CD4-positive, alpha-beta T cell treated with Interleukin-21 for 1 hour (primary cell): ENCODE measurements at places on chromosomes 5 and 9.

DNA sequence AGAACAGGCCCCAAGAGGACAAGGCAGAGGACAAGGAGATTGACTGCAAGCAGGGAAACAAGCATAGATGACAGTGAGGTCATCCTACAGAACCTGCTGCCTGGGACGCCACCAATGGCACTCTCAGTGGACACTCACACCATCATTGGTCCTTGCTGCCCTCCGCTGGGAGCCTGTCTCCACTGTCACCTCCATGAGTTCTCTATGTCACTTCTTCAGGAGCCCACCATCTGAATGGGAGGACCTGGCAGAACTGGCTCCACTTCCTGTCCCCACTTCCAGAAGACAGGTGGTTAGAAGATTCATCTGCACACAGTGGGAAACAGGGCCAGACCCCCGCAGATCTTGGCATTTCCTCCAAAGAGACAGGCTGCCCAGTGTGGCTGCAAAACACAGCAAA lies 188.9 kb downstream of the HSD17B3 start:
- no peak for DNase-seq

DNA sequence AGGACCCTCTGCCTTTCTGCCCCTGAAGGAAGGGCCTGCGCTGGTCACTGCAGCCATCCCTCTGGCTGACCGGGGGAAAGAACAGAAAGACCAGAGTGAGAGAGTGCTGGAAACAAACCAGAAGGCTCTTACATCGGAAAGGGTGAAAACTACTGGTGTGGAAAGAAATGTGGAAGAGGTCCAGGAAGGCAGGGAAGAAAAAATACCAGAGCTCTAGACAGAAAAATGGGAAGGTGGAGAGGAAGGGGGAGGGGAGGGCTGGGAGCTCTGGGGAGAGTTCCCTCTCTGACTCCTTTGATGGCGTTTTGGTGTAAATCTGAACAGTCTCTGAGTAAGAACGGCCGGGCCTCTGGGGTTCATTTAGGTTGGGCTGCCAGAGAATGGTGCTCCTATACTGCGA lies 47.7 kb downstream of the COL23A1 start:
- DNase-seq = no peak

DNA sequence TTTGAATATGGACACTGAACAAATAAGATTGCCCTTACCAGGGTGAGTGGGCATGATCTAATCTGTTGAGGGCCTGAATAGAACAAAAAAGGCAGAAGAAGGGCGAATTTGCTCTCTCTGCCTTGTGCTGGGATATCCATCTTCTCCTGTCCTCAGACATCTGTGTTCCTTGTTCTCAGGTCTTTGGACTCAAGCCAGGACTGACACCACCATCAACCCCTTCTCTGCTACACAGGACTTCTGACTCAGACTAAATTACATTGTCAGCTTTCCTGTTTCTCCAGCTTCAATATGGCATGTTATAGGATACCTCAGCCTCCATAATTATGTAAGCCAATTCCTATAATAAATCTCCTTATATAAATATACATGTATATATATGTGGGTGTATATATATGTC lies 40.8 kb upstream of the SLCO6A1 start:
- no peak for DNase-seq

DNA sequence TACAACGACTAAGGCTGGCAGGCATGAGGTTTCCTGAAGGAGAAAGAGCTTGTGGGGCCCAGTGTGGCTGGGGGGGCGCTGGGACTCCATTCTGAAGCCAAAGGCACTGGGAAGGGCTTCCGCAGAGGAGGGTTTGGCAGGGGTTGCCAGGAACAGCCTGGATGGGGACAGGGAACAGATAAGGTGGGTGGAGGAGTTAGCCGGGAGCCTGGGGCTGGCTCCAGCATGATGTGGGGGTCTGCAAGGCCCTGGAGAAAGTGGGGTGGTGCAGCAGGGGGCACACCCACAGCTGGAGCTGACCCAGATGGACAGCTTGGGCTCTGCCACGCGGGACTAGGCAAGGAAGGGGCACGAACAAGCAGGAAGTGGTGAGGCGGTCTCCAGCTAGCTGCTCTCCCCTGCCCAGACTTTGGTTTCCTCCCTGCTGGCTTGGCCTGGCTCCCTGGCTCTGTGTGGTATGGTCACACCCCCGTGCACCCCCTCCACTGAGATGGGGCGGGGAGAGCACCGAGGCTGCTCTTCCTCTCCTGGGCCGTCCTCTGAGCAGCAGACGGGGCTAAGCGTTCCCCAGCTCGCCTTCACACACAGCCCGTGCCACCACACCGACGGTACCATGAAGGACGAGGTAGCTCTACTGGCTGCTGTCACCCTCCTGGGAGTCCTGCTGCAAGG lies at the start of gene LTC4S:
TSS of gene LTC4S (plus strand) at position 519 of the 672 bp plus-strand sequence. CDS start at position 614, 95 bp downstream.
- DNase-seq = peak; percentile 69

GRCh38 chr5:155091768-155092717 lies 78.5 kb downstream of the KIF4B start:
- DNase-seq = no peak

GRCh38 chr9:134626571-134627416 lies 14.8 kb upstream of the COL5A1 start:
- DNase-seq = no peak

DNA sequence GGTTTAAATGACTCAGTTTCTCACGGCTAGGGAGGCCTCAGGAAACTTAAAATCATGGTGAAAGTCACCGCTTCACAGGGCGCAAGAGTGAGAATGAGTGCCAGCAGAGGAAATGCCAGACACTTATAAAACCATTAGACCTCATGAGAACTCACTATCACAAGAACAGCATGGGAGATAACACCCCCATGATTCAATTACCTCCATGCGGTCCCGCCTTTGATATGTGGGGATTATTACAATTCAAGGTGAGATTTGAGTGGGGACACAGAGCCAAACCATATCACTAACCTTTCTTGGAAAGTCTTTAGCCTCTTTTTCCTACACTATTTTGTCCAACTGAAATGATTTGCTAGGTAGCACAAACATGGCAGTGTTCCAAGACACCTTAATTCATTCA lies 533.9 kb upstream of the NUDT12 start:
- DNase-seq = no peak

GRCh38 chr9:20570756-20571155 lies 51.5 kb downstream of the MLLT3 start:
- no peak for DNase-seq

GRCh38 chr5:93349613-93350012 lies 231.4 kb downstream of the NR2F1-AS1 start:
- DNase-seq = no peak

DNA sequence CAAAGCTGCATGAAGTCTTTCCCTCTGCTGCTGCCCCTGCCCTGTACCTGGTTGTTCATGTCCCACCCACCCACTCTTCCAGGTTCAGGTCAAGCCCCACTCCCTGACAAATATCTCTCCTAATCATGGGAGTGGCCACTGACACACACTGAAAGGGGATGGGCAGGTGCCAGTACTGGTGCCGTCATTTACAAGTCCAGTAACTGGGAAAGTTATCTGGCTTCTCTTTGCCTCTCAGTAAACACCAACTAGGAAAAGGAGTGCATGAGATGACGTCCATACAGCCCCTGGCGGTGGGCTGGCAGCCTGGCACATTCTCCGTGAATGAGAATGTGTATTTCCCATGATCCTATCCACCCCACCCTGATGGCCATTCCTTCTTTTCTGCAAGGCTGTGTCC lies 225.2 kb downstream of the FSTL4 start:
- no peak for DNase-seq

DNA sequence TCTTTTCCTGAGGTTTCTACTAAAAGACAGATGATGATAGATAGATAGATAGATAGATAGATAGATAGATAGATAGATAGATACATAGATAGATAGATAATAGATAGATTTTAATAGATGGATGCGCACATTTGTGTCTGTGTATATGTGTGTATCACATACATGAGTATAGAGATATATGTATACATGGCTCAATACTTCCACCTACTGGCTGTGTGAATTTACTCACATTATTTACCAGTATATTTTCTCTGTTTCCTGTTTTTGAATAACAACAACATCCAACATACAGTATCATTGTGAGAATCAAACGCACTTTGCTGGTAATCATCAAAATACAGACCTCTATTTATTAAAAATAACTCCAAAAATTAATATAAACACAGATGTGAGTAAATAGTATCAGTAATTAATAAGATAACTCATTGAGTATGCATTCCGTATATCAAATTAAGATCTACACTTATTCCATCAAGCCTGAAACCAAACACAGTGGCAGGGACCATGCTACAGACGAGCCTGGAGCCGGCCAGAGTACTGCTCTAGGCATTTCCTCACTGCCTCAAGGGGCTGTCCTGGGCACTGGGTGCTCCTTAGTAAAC lies 338.0 kb downstream of the SEMA5A start:
- DNase-seq = peak; percentile 5

DNA sequence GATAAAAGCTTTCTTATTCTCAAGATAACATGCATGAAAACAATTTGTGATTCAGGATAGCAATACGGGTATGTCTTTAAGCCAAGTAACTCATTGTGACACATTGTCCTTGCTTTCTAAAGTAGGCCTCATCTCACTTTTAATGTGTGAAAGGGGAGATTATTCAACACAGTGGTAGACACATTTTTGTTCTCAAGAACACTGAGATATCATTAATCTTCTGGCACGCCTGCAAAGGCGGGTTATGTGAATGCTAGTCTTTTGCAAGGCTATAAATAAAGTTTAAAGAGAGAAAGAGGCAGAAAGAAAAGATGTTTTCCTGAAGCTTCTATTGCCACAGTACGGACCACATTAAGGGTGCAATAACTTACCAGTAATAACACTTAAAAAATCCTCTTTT lies 181.8 kb upstream of the MEF2C start:
- DNase-seq = no peak

- DNase-seq = no peak
Measured at GRCh38 chr5:169251333-169252084, 49.4 kb downstream of the SLIT3 start.

DNA sequence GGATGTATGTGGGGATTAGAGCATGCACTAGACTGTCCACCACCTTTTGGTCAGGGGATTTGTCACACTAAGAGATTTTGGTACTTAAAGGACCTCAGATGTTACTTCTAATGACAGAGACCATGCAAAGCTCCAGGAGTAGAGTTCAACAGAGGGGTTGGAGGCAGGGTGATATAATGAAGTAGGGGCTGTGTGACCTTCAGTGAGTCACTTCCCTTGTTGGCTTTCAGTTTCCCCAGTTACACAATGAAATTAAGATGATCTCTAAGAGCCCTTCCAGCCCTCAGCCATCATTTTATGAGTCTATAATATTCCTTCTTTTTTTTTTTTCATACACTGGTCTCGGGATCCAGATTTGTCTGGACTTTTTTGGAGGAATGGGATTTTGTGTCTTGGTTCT lies 26.8 kb downstream of the GLRA1 start:
- no peak for DNase-seq

- DNase-seq = no peak
Measured at GRCh38 chr9:37575001-37575400, 1.2 kb downstream of the FBXO10 start.

GRCh38 chr5:40915341-40915926 lies 6.1 kb downstream of the C7 start:
- DNase-seq = no peak

- no peak for DNase-seq
Measured at GRCh38 chr5:171659896-171660295, 125.7 kb upstream of the SMIM23 start.

DNA sequence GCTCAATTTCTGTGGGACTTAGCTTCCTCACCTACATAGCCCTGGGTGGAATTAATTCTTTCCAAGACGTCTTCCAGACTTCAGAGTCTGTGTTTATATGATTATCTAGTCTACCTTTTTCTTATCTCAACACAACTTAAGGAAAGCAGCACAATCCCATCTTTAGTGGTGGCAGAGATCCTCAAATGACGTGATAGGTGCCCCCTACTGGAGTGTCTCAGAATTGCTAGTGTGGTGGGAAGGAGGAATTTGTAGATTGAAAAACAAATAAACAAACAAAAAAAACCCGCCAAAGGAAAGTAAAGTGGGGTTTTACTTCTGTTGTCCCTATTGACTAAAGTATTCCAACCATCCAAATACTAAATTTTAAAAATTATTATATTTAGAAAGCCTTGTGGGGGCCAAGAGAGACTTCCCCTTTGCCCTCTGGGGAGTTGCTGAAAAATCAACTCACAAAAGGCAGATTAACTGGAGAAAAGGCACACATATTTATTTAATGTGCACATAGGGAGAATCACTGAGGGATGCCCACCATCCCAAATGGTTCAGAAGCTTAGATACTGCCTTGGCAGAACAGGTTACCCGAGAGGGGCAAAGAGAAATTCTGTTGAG lies 283.3 kb downstream of the TMEM167A start:
- DNase-seq = peak; percentile 42

- DNase-seq = no peak
Measured at GRCh38 chr5:56006094-56006493, 11.3 kb upstream of the IL6ST start.
